ENCODE measurements at places on chromosomes 4 and X. TPM values are rescaled to one million over a fixed set of nuclear protein-coding genes. Genes with fewer than 3 reads are reported as not detected.

LAMP2 gene
- total RNA-seq, result 15.4 TPM

SLC10A4 gene
- not detected for total RNA-seq

ADH1A gene
- total RNA-seq, result not detected

ERAS gene
- total RNA-seq, result not detected

DRD5 gene
- total RNA-seq, result not detected

MAP7D2 gene
- total RNA-seq, result 0.17 TPM

CENPI gene
- 0.49 TPM for total RNA-seq

DNA sequence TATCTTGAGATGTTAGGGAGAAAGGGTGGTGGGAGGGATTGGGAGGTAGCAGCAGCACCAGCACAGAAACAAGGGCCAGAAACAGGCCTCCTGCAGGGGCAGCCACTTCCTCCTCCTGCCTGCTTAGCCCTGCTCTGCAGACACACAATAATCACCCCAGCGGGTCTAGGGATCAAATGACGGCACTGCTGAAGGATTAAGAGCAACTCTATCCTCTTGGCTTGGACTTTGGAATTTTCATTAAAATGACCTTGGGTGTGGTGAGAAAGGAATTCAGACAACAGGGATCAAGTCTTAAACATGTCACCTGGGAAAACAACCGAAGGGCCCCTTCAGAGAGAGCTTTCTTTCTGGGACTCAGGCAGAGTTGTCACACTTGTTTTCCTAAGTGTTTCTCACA lies 353.4 kb downstream of the SPRY1 start:
- no peak overlapping the region for H3K4me3 ChIP-seq
- H3K36me3 ChIP-seq, result no peaks in the 10 kb centered on the region
- H3K4me1 ChIP-seq, result no peaks in the 10 kb centered on the region
- H3K27me3 ChIP-seq, result peaks cover 3% of the 10 kb centered on the region
- no peak for DNase-seq
- H3K27ac ChIP-seq, result no peak overlapping the region

DNA sequence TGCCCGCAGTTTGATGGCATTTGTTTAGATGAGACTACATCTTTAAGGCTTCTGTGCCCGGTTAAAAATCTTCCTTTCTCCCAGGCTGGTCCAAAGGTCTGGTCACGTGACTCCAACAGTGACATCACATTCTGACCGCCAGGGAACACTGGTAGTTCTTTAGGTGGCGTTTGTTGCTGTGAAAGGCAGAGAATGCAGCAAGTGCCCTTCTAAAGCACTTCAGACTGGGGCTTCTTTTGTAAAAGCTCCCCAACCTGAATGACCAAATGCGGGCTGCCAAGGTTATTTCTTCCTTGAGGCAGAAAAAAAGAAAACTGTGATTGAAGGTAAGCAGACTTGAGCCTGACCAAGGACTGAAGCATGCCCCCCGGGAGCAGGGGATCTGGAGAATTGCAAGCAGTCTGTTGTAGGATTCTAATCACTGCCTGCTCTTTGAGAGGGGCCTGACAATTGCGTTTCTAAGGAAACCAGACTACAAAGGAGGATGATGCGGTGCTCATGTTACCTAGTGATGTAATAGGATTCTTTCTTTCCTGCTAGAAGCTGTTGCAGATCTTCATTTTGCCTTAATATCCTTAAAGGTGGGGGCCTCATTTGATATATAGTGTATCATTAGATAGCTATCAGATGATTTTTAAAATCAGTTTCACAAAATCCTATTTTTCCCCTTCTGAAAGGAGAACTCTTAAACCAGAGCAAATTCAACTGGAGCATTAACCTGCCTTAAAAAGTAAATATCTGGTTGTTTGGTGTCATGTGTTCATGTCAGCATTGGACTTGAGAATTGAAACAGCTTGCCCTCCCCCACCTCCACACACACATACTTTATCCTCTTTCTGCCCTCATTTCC lies 133.1 kb downstream of the AKAP4 start:
- no peaks in the 10 kb centered on the region for H3K4me1 ChIP-seq
- no peaks in the 10 kb centered on the region for H3K27me3 ChIP-seq
- DNase-seq, result no peak

GRCh38 chr4:21177092-21177491 lies 476.8 kb downstream of the PACRGL start:
- no peaks in the 10 kb centered on the region for H3K36me3 ChIP-seq
- H3K27me3 ChIP-seq, result no peaks in the 10 kb centered on the region
- H3K4me1 ChIP-seq, result no peaks in the 10 kb centered on the region
- no peak overlapping the region for H3K27ac ChIP-seq
- DNase-seq, result no peak
- H3K4me3 ChIP-seq, result no peak overlapping the region

DNA sequence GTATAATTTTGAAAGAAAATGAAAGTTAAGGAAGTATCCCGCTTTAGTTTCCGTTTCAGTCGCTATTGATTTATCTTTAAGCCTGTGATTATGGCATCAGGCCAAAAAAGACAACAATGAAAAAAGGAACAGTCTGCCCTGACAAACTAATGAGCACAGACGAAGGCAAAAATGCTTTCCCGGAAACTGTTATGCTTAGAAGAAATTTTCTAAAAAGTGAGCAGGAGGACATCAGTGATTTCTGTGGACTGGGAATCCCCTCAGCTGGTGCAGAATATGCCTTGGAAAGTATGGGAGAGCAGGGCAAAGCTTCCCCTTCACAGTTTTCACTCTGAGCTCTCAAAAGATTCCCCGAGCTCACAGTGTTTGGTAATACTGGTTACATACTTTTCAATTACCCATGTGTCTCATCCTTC lies 5.1 kb upstream of the CXCL10 start:
- H3K4me1 ChIP-seq, result peaks cover 13% of the 10 kb centered on the region
- H3K4me3 ChIP-seq, result peak overlapping the region; percentile 31
- H3K27me3 ChIP-seq, result no peaks in the 10 kb centered on the region
- H3K27ac ChIP-seq, result no peak overlapping the region
- DNase-seq, result no peak
- no peaks in the 10 kb centered on the region for H3K36me3 ChIP-seq

GRCh38 chr4:10023050-10023419 lies 1.7 kb upstream of the SLC2A9 start:
- H3K4me3 ChIP-seq, result no peak overlapping the region
- peaks cover 19% of the 10 kb centered on the region for H3K4me1 ChIP-seq
- H3K36me3 ChIP-seq, result no peaks in the 10 kb centered on the region
- no peaks in the 10 kb centered on the region for H3K27me3 ChIP-seq
- no peak for DNase-seq

GRCh38 chr4:15982842-15983524 lies 20.0 kb upstream of the FGFBP2 start:
- no peaks in the 10 kb centered on the region for H3K36me3 ChIP-seq
- no peak overlapping the region for H3K4me3 ChIP-seq
- H3K4me1 ChIP-seq, result no peaks in the 10 kb centered on the region
- H3K27me3 ChIP-seq, result no peaks in the 10 kb centered on the region

- no peaks in the 10 kb centered on the region for H3K27me3 ChIP-seq
- no peaks in the 10 kb centered on the region for H3K36me3 ChIP-seq
- peaks cover 7% of the 10 kb centered on the region for H3K4me1 ChIP-seq
These were observed 37.7 kb upstream of the ARAF start for GRCh38 chrX:47523297-47523696.

- H3K4me1 ChIP-seq, result no peaks in the 10 kb centered on the region
- DNase-seq, result no peak
- no peak overlapping the region for H3K27ac ChIP-seq
- no peaks in the 10 kb centered on the region for H3K27me3 ChIP-seq
- no peak overlapping the region for H3K4me3 ChIP-seq
- H3K36me3 ChIP-seq, result no peaks in the 10 kb centered on the region
These were observed 1286.6 kb downstream of the FSTL5 start for GRCh38 chr4:160877087-160877790.

DNA sequence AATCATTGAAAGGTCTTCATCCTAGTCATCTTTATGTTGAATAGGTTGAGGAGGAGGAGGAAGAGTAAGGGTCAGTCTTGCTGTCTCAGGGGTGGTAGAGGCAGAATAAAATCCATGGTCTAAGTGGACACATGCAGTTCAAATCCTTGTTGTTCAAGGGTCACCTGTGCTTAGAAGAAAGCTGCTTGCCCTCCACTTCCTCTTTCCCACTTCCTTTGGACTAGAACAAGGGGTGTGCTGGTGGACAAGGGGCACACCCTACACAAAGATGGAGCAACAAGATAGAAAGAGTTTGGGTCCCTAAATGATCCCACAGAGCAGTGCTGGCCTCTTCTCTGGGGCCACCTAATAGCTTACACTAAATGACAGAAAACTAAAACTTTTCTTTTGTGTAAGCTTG lies 47.9 kb downstream of the HSD17B13 start:
- no peaks in the 10 kb centered on the region for H3K36me3 ChIP-seq
- no peaks in the 10 kb centered on the region for H3K4me1 ChIP-seq
- no peak for DNase-seq
- H3K27ac ChIP-seq, result no peak overlapping the region
- H3K4me3 ChIP-seq, result no peak overlapping the region

Measured in CD4-positive, alpha-beta T cell (primary cell).